Non-pigmented ciliary epithelial cell (primary cell): ENCODE measurements at places on chromosomes 5 and 9.

DNA sequence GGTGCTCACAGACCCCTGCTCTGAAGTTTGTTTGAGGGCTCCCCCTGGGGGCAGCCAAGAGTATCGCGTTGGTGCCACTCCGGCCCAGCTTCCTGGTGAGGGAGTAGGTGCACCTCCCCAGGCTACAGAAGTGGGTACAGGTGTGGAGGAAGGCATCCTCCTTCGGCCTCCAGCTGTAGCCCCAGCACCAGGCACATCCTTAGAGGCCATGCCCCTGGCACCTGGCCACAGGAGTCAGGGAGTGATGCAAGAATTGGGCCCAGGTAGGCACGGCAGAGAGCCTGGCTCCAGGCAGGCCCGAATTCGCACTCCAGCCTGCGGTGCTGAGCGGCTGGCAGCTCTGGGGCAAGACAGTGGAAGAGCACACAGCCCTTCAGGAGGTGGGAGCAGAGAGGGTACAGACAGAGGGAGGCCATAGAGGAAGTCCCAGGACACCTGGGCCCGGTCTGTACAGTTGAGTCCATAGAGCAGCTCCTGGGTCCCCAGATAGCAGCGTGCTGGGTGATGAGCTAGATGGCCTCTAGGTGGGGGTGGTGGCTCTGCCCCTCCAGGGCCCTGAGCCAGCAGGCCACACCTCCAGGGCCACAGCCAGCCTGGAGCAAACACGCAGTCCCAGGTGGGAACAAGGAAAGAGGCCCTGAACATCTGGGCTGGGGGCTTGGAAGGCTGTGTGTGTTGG, 2.4 kb downstream of the SAPCD2 start:
- no peak for DNase-seq

DNA sequence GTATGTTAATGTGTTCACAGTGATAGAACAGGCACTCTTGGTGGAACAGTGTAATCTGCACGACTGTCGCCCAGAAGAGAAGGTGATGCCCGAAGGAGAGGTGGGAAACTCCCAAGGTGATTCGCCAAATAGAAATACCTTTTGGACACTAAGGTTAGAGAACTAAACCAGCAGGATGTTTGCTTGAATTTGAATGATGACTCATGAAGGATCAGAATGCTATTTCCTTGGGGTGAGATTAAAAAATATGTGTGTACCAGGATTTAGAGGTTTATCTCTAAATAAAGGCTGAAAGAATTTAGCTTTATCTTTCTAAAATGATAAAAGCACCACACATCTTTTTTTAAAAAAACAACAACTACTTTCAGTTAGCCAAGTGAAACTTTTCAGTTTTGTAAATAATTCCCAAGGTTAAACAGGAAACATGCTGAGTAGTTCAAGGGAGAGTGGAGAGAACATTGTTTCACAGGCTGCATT, 297.4 kb upstream of the TAS2R1 start:
- no peak for DNase-seq

- DNase-seq: no peak
These were observed 24.7 kb upstream of the MTAP start for GRCh38 chr9:21777701-21778100.

DNA sequence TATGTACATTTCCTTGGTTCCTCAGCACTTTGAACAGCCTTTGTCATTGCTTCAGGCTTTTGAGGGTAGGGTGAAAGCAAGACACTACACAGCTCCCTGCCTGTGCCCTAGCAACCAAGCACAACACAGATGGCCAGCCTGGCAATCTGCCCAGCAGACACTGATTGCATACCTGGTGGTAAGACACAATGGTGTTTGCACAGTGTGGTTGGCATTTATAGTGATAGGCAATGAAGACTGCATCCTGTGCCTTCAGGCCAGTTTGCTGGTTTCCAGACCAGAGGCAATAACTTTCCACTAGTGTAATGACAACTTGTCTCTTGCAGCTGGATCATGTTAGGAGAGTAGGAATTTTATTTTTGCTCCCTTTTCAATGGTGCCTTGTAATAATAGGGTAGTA, 144.5 kb upstream of the TNC start:
- DNase-seq: peak; percentile 53

GRCh38 chr5:154384480-154385235, 61.1 kb upstream of the SAP30L start:
- DNase-seq: no peak

DNA sequence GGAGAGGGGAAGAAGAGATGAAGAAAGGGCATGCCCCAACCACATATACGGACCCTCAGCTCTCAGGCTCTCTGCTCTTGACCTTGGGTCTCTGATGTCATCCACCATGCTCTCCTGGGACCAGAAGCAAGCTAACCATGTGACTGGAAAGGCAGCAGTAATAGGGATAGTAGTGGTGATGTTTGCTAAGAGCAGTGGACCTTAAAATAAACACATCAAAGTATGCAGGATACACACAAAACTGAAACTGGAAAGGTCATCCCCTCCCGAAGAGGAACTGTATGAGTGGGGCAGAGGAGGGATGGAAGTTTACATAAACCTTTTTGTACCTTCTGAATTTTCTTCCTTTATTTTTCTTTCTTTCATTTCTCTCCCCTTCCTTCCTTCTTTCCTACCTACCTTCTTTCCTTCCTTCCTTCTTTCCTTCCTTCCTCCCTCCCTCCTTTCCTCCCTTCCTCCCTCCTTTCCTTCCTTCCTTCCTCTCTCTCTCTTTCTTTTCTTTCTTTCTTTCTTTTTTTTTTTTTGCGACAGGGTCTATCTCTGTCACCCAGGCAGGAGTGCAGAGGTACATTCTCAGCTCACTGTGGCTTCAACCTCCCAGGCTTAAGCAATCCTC, 8.1 kb upstream of the PTPN3 start:
- no peak for DNase-seq
